ENCODE measurements at places on chromosomes 4 and X. TPM values are rescaled to one million over a fixed set of nuclear protein-coding genes. Genes with fewer than 3 reads are reported as not detected.

SUPT20HL2 gene
- total RNA-seq, result not detected

PF4V1 gene
- total RNA-seq, result 0.51 TPM

SOX3 gene
- total RNA-seq, result not detected

DNA sequence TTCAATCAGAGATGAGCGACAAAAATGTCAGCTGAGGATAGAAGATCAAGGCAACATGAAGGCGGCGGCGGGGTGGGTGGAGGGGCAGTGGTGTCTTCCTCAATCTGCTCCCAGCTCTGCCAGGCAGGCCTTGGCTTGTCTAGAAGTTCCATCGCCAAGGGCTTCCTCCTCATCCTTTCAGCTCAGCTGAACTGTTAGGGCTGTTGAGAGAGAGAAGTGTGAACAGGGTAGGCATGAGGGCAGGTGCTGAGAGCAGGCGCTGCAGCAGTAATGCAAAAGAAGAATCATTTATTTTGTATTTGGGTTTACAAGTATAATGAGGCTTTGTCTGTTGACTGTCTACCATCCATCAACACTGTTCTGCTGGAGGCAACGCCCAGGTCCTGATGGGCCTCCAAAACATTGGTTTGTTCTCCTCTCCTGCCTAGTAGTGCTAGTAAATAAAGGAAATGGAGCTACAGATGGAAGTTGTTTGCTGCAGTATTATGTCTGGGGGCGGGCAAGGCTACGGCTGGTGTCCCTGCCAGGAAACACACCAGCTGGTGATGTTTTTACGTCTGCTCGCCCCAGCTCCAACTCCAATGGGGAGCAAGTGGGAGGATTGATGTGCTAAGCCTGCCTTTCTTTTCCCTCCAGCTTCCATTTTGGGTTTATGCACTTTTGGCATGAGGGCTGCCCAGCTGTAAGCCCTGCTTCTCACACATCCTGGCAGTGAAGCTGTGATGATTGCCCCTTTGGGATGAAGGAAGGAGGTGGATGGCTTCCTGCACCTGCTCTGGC, 139.4 kb upstream of the BOD1L1 start:
- DNase-seq, result no peak
- no peaks in the 10 kb centered on the region for H3K4me1 ChIP-seq
- H3K27me3 ChIP-seq, result no peaks in the 10 kb centered on the region
- no peaks in the 10 kb centered on the region for H3K36me3 ChIP-seq
- no peak overlapping the region for H3K4me3 ChIP-seq

DNA sequence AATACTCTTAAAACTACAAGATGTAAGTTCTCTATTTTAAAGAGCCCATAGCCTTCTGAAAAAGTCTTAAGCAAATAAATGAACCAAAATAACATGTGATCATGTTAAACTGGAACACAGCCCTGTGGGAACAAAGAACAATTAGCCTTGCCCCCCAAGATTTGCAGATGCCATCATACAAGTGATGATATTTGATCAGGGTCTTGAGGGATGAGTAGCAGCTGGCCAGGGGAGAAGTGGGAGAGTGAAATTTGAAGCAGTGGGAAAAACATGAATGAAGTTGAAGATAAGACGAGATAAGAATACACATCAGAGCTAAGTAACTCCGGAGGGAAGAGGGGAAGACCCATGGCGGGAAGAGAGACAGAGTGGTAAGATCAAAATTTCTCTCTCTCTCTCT, 450.1 kb upstream of the FTHL17 start:
- DNase-seq, result no peak
- H3K4me1 ChIP-seq, result no peaks in the 10 kb centered on the region
- H3K27me3 ChIP-seq, result no peaks in the 10 kb centered on the region
- H3K27ac ChIP-seq, result no peak overlapping the region

- H3K4me1 ChIP-seq, result no peaks in the 10 kb centered on the region
- no peak for DNase-seq
- H3K27ac ChIP-seq, result no peak overlapping the region
- no peak overlapping the region for H3K4me3 ChIP-seq
Observed at GRCh38 chrX:8653956-8654355, 78.0 kb downstream of the ANOS1 start.

DNA sequence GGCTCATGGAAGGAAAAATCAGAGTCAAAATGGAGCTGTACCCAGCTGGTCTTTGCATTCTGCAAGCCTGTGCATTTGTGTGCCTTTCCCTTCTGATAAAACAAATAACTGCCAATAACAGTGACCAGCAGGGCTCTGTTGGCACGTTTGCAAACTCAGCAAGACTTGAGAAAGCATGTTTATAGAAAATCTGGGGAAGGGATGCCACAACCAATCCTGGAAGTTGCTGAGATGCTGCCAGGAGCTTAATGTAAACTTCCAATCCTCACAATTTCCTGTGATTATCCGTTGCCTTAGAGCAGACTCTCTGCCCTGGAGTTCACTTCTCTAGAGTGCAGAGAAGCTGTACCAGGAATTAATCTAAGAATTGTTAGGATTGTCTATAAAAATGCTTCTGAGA, 6.9 kb upstream of the ANXA3 start:
- DNase-seq, result no peak
- H3K36me3 ChIP-seq, result no peaks in the 10 kb centered on the region
- no peak overlapping the region for H3K27ac ChIP-seq
- H3K27me3 ChIP-seq, result peaks cover under 1% of the 10 kb centered on the region
- no peaks in the 10 kb centered on the region for H3K4me1 ChIP-seq
- no peak overlapping the region for H3K4me3 ChIP-seq
